Left hindlimb (tissue), 1 donor: ENCODE measurements at places on chromosomes 2 and 18.

DNA sequence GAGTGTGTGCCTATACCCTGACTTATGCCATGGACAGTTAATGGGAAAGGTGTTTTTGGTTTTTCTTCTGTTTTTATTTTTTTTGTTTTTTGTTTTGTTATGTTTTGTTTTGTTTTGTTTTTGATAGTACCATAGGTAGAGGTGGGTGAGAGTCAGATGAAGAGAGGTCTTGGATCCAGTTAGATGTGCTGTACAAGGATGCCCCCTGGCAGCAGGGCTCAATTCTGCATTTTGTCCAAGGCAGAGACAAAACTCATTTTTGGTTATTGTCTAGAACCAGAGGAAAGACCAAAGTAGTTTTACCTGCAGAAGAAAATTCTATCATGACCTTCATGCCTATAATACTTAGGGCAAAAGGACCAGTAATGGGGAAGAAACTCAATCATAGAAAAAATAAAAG, 48.5 kb downstream of the SLC5A7 start:
- DNase-seq, result no peak

DNA sequence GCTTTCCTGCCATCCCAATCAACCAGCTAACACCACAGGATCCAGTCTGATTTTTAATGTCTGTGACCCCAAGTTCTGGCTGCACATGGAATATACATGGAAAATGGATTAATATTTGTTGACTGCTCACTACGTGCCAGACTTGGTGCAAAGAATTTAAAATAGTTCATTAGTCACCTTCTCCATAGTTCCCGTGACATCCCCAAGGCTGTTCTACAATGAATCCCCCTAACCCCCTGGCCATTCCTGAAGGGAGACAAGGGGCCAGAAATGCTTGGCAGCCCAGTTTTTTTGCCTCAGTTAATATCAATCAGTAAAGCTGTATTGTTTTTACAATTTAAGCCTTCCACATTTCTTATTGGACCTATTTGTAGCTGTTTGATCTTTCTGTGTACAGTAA, 71.0 kb upstream of the ST3GAL5 start:
- no peak for DNase-seq

DNA sequence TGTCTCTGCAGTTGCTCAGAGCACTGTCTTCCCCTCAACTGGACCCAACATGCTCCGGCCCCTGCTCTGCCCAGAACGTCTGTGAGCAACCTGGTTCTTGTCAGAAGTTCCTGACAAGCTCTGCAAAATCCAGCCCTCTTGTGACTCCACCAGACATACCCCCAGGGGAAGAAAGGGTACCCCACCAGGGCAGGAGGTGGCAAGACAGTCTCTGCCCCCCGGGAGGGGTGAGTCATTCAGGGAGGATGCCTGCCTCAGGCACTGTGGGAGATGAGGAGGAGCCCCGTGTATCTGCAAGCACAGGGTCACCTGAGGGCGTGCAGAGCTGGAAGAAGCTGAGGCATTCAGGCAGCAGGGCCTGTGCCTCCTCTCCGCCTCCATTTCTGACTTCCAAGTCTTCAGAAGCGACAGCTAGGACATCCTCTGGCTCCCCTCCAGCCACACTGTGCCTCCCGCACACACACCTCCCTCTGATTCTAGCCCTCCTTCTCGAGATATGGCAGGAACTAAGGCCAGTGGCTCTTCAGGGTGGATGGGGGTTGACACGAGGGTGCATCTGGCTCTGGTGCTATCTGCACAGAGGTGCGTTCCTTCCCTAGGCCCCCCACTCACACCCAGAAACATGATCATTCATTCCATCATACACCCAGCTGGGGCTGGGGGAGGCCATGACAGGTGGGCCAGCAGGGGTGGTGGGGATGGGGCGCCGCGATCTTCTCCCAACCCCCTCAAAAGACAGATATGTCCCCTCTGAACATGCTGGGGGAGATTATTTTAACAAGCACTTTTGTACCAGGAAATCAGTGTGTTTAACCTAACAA, 222.2 kb downstream of the CYP26B1 start:
- no peak for DNase-seq

DNA sequence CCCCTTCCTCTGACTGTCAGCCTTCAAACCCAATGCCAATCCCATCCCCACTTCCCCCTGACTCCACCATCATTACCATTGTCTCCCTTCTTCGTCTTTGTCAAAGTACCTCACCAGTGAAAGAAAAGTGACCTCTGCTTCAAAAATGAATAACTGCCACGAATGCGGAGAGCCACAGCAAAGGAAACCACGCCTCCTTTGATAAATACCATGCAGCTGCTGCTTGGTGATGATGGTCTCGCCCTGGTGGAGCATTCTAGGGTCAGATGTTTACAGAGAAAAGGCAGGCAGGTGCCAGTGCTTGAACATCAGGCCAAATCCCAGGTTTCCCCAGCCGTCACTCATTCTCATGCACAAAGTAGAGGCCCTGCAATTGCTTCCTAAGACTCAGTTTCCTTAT, 162.2 kb downstream of the BCL11A start:
- no peak for DNase-seq

DNA sequence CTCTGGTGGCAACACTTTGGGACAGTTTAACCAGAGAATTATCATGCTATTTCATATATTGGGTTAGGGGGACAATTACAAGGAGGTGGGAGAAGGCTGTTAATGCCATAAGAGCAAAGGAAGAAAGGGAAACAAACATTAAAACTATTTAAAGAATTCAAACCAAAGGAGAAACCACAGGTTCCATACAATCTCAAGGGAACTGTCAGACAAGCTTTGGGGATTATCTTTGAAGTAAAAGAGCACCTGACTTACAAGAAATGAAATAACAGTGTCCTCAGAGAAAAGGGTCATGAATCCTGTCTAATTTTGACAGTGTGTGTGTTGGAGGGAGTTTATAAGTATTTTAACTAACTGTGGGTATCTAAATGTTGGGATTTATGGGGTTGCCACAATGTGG, 44.4 kb downstream of the CERS6 start:
- DNase-seq, result no peak

GRCh38 chr2:64929333-64929732, 59.9 kb upstream of the SLC1A4 start:
- no peak for DNase-seq

DNA sequence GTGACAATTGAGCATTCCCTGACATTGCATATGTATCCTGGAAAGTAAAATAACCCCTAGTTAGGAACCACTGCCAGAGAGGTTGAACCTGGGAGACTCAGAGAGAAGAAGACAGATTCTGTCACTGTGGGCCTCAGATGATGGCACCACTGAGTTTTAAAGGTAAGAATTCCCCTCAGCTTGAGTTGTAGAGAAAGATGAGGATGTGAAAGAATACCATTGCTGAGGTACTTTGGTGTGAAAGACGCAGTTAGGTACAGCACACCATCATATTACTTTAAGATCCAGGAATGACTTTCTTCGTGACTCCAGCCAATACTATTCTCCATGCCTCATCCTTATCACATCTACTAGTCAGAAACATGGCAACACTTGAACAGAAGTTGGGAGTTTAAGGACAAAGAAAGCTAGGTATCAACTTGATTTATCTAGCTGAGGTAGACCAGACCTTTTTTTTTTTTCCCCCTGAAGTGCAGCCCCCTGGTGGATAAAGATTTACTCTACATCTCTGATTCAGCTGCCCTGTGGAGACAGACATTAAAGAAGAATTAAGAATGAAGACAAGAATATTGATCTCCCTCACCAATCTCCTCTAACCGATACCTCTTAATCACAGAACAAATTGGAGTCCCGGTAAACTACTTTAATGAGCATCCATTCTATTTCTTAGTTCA, 630.5 kb upstream of the FANCL start:
- DNase-seq, result no peak

DNA sequence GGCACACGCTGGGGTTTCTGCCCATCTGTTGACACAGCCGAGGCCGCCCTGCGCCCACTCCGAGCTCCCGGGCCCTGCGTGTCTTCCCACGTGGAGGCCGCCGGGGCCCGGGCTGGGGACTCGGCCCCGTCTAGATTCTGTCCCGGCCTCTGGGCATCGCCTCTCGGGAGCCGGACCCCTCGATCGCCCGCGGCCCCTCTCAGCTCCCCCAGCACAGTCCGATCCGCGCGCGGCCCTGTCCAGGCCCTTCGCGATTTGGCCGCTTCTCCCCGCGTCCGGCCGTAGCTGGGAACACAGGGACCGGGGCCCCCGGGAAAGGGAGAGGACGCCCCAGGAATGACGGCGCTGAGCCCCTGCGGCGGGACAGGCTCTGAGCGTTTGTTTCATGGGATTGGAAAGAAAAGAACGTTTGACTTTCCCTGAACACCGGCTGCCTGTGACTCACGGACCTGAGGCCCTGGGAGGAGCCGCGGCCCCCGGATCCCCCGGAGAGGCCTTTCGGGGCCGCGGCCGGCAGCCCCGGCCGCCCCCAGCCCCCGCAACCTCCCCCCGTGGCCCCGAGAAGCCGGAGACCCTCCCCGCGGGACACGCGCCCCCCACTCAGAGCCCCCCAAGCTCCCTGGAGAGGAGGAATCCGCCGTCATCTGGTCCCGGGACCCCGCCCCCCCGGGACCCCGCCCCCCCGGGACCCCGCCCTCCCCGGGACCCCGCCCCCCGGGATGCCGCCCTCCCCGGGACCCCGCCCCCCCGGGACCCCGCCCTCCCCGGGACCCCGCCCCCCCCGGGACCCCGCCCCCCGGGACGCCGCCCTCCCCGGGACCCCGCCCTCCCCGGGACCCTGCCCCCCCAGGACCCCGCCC, 62.7 kb upstream of the CTDP1 start:
- no peak for DNase-seq

- DNase-seq, result no peak
Measured at GRCh38 chr2:238408615-238409340, 17.9 kb upstream of the ASB1 start.

DNA sequence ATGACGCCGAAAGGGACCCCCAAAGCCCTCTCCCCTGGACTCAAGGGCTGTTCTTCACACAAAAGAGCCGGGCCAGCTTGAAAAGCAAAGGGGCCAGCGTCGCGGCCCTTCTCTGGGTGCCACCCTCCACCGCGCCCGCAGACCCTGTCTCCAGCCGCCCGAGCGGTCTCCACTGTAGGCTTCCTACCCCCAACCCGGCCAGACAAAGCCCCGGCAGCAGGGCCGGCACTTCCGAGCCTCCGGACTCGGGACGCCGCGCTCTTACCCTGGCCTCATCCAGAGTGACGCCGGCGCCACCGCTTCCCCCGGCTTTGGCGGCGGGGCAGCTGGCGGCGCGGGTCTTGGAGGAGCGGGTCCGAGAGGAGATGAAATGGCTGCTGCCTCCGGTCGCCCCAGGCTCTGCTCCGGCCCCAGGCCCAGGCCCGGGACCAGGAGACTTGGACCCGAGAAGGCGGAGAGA, 603 bp downstream of the ATAD2B start:
- peak; percentile 74 for DNase-seq

GRCh38 chr2:126832014-126832413, 66.7 kb upstream of the TEX51 start:
- DNase-seq, result no peak

DNA sequence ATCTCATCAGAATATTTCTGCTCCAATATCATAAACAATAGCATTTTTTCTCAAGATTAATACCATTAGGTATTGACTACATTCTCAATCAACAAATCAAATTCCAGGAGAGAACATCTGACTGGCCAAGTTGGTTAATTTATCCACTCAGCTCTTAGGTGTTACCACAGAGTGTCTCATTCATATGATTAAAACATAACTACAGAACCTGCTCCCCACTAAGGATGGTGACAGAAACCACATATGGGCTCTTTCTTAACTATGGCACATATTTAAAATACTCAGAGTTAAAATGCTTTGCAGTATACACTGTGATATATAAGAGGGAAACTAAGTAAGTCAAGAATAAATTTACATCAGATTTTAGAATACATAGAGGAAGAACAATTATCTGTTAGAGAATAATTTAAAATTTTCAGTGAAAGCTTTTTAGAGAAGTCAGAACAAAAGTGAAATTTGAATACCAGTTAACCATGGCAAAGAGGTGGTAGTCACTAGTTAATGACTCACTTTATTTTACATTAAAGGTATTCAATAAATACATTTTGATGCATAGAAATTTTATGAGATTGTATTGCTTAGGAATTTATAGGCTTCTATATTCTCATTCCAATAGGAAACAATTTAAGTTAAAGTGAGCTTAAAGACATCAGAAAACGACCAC, 1120.8 kb upstream of the TMEFF2 start:
- no peak for DNase-seq

GRCh38 chr2:121634354-121635307, 14.6 kb downstream of the CLASP1 start:
- no peak for DNase-seq

DNA sequence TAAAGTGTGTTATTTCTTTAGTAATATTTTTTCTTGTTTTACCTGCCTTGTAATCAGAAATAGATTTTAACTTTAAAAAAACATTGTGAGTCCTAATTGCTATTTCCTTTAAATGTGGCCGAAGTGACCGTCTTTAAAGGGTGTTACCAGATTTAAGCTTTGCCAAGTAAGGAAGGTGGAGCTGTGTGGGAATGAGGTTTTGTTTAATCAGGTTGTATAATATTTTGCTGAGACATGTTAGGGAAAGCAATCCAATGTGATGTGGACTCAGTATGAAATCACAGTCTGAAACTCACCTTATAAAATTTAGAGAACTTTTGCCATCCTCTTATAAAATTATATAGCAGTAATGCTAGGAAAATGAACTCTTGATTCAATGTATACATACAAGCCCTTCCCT, 32.9 kb upstream of the ITPRID2 start:
- DNase-seq, result no peak

DNA sequence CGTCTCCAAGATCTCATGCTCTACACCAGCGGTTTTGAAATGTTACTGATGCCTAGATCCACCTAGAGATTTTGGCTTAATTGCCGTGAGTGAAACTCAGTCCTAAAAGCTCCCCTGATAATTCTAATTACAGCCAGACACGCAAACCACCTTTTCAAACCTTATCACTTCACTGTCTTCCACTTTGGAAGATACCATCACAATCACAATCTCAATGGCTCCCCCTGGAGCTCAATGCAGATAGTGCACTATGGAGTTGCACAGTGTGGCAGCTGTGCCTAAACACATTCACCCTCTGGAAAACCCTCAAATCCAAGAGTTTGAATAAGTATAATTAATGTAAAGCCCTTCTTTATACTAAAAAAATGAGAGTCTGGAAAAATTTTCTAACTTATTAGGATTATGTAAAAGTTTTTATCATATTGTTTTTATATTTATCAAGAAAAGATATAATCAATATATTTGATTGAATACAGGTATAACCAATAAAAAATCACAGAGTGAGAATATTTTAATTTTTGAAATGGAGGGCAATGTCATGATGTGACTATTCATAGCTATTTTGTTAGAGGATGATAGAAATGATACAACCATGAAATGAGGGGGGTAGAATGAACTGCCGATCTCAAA, 102.9 kb upstream of the SLC8A1 start:
- peak; percentile 44 for DNase-seq

- DNase-seq, result no peak
Measured at GRCh38 chr2:196290569-196290968, 119.2 kb upstream of the STK17B start.

GRCh38 chr2:70425682-70426301, 123.9 kb upstream of the FAM136A start:
- no peak for DNase-seq
